ENCODE measurements at places on chromosomes 3 and 15.

GRCh38 chr15:99154271-99154670 lies 49.4 kb downstream of the SYNM start:
- DNase-seq, result no peak

DNA sequence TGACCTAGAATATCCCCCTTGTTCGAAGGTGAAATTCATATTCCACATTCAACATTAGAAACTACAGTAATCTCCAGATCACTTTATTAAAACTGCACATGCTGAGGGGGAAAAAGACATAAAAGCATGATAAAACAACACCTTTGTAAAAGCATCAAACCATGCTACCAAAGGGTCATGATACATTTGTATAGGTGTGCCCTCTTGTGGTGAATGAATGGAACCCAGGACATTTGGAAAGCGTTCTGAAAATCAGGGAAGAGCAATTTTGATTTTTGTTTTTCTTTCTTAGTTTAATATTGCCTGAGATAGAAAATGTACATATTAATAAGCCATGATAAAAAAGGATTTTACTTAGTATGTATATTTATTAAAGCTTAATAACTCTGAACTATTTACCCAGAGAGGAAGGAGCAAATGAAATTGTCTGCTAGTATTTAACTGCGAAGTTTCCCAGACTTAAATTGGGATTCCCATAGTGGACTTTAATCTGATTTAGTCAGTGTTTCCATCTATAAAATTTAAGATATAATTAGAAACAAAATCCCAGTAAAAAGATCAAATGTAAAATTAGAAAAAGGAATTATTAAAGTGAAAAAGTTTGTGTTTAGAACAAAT lies 105.8 kb upstream of the ARL6 start:
- DNase-seq, result no peak

DNA sequence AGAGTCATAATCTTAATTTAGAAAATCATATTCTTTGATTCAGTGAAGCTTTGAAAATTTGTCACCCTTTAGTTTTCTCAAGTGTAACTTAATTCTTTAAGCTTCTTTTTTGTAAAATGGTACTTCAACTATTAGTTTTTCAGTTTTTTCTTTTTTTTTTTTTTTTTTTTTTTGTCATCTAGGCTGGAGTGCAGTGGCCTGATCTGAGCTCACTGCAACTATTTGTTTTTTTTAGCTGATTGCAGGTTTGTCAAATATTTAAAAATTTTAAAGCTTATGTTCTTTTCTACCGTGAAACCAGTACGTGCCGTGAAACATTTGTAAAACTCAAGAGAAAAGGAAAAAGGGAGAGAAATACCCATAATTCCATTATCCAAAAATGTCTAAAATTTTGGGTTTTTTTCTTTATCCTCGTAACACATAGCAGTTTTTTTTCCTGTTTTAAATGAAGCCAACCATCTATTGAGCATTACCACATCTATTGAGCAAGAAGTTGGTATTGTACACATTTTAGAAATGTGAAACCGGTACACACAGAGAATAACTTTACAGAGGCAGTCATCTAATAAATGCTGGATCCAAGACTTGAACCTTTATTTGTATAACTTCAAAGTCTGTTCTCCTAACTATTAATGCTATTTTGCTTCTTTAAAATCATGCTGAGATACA lies 25.7 kb downstream of the ECT2 start:
- no peak for DNase-seq

GRCh38 chr15:71431343-71432336 lies 316.4 kb downstream of the THSD4 start:
- no peak for DNase-seq

DNA sequence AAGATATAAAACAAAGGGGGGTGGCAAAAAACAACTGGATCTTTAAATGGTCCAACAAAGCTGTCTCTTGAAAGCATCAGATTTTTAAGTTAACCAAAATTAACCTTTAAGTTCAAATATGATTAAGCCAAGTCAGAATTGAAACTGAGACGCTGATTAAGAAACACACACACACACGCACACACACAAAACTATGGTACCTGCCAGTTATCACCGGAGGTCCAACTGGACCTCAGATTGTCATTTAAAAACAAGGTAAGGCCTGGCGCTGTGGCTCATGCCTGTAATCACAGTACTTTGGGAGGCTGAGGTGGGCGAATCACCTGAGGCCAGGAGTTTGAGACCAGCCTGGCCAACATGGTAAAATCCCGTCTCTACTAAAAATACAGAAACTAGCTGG lies 10.4 kb downstream of the ARF4 start:
- no peak for DNase-seq

GRCh38 chr3:147398813-147399534 lies 7.4 kb downstream of the ZIC4 start:
- no peak for DNase-seq
